ENCODE measurements at places on chromosomes 16 and 17.

GRCh38 chr17:76337413-76337777, 16.3 kb downstream of the PRPSAP1 start:
- no peak for DNase-seq

GRCh38 chr17:7329374-7329996, 350 bp upstream of the NEURL4 start:
- peak; percentile 99 for DNase-seq

- DNase-seq: no peak
Measured at GRCh38 chr17:70882504-70882903, 713.2 kb downstream of the KCNJ2 start.

DNA sequence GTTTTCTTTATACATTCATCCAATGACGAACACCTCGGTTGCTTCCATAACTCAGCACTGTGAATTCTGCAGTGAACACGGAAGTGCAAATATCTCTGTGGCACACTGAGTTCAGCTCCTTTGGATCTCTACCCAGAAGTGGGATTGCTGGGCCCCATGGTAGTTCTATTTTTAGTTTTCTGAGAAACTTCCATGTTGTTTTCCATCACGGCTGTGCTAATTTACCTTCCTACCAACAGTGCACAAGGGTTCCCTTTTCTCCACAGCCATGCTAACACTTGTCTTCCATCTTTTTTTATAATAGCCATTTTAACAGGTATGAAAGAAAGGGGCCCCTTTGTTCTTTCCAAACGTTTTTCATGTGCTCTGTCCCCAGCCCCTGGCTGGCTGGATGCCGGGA, 30.2 kb upstream of the CBLN1 start:
- DNase-seq: no peak

GRCh38 chr16:78176435-78176834, 77.0 kb downstream of the WWOX start:
- DNase-seq: no peak

- no peak for DNase-seq
Measured at GRCh38 chr16:66895999-66896398, 15.7 kb downstream of the PDP2 start.

- no peak for DNase-seq
Measured at GRCh38 chr17:300881-301280, 51.7 kb downstream of the RPH3AL start.

GRCh38 chr17:4849011-4849536, 15.9 kb downstream of the MINK1 start:
- DNase-seq: no peak

DNA sequence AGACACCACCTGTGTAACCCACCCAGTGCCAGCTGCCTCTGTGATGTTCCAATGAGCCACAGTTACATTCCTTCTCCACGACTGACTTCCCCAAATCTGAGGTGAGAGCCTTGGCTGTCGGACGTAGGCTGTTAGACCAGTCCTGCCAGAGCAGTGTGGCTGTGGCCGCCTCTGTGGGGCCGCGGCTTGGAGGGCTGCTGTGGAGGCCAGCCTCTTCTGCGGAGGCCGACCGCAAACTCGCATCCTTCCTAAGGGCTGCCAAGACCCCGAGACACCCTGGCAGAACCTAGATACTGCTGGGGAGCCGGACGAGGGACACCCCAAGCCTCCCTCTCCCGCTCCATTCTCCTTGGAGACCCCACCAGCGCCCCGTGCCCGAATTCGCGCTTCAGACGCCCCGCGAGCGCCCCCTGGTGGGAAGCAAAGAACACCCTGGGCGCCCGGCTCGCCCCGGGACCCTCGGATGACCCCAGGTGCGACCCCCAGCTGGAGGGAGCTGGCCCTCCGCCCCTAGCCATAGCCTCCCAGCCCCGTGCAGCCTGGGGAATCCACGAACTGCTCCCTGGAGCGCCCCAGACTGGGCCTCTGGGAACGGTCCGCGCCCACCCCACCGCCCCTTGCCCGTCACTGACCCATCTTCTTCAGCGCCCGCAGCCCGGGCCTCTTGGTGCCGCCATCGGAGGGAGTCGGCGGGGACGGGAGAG, 547 bp downstream of the PLCD3 start:
- no peak for DNase-seq

DNA sequence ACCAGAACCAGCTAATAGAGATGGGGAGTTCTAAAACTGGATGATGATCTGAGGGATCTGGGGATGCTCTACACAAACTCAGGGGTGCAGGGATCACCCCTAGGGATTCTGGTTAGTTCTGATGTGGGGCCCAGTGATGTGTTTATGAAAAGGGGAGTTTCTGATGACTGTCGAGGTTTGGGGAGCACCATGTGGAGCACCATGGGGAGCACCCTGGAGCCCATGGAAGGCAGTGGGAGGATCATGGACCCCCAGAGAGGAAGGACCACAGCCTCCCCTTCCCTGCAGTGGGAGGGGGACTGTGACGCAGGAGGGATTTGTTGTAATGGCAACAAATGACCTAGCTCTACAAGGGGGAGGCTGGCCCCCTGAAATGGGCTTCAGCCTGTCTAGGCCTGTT, 18.4 kb downstream of the PIMREG start:
- no peak for DNase-seq

GRCh38 chr16:67926181-67926750, 5.4 kb downstream of the CTRL start:
- DNase-seq: no peak

DNA sequence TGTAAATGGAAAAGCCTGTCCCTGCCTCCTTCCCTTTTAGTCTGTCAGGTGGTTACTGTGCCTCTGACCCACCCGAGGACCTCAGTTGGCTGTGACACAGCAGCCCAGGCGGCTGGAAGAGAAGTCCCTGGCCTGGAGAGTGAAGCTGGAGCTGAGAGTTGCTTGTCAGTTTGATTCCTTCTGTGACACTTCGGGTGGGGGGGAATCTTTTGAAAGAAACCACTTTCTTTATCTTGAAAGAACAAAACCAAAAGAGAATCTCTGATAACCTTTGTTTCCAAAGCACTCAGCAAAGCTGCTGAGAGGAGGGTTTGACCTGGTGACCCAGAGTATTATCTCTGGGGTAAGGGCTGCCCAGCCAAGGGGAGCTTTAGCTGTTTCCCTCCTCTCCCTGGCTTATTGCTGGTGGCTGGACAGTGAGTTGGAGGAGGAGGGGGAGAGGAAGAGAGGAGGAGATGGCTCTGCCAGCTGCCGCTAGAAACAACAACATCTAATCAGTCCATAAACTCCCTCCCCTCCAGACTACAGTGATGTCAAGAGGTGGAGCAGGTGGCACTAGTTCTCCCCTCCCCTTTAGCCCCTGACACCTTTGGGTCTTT, 34.0 kb downstream of the YPEL2 start:
- DNase-seq: no peak

DNA sequence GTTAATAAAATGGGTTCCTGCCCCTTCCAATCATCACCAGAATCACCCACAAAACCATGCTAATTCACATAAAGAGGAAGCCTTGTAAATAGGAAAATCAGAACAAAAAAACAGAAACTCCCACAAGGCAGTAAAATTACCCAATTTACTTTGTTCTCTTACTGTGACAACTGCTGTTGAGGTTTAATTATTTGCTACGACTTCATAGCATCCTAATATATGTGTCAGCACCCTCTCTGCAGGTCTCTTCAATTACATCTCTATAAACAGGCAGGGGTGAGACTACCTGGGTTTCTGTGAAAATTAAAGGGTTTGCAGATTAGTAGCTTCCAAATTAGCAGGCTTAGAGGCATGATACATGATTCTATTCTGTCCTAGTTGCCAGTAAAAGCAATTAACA, 2.7 kb downstream of the WDR59 start:
- no peak for DNase-seq

DNA sequence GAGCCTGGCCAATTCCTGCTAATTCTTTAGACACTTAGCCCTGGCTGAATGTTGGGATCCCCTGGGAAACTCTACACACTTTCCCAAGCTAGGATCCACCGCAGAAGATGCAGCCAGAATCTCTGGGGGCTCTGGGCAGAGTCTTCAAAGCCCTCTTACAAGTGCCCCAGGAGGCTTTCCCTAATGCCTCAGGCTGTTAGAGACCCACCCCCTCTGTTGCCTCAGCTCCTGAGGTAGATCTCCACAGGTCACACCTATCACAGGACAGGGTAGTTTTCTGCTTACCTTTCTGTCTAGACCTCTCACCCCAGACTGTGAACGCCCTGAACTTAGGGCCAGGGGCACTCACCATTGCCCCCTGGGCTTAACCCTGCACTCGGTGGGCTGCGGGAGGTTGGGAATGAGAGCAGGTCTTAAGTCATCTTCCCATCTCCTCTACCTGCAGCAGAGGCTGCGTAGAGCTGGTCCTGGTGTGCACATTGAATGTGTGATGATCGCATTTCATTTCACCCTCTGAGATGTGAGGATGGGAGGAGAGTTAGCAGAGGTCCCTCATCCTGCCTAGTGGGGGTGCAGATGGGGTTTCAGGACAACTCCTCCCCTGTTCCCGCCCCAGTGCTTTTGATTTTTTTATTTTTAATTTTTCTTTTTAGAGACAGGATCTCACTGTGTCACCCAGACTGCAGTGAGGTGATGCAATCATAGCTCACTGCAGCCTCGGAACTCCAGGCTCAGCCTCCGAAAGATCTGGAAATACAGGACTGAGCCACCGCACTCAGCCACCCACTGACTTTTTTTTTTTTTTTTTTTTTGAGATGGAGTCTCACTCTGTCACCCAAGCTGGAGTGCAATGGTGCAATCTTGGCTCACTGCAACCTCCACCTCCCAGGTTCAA, 89.0 kb upstream of the LHX1 start:
- DNase-seq: no peak

DNA sequence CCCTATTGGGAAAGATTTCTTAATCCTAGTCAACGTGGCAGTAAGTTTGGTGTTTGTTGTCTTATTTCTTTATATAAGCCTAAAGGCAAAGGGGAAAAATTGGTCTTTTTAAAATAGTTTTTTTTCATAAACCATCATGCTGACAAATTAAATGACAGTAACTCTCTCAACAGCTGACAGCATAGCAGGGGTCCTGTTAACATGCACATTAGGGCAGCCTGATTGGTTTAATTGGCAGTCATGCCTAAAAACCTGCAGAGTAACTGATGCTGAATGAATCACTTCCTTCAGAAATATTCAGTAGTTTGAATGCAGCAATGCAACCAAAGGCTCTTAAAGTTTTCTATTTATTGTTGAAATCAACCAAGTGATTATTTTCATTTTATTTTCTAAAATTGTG, 85.4 kb downstream of the ITFG1 start:
- no peak for DNase-seq

GRCh38 chr16:88289561-88289960, 93.2 kb upstream of the ZNF469 start:
- no peak for DNase-seq

DNA sequence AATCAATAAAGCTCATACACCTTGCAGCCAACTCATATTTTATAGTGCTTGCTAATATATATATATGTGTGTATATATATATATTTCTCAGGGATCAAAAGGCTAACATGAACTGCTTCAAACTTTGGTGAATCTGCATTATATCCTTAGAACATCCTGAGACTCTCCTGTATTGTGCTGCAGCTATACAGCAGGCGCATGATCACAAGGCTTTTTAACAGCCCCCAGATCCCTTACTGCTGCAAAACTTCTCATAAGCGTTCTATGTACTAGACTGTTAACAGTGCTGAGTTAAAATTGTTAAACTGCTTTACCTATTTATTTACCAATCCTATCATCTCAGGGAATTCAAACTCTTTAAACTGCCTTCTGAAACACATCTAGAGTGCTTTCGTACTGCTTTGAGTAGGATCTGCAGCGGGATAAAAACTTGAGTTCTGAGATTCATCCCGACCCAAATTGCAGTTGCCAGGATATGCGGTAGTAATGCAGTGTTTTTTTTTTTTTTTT, 1.3 kb downstream of the GPATCH8 start:
- DNase-seq: no peak

GRCh38 chr16:20880867-20881502, 19.2 kb downstream of the DCUN1D3 start:
- DNase-seq: no peak

DNA sequence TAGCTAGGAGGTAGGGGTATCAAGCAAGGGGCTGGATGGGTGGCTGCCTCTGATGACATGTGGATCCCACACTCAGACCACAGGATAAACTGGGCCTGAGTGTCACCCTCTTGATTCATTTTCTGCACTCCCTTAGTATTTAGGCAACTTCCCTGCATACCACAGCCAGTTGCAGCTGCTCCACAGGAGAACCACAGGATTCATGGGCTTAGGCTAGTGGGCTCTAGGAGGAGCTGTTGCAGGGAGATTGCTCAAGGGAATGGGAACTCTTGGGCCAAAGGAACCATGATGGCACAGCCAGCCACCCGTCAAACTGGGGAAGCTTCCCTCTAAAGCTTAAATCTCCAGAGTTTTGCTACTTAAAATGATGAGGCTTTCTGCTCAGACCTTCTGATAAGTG, 269.7 kb upstream of the ASIC2 start:
- DNase-seq: no peak

DNA sequence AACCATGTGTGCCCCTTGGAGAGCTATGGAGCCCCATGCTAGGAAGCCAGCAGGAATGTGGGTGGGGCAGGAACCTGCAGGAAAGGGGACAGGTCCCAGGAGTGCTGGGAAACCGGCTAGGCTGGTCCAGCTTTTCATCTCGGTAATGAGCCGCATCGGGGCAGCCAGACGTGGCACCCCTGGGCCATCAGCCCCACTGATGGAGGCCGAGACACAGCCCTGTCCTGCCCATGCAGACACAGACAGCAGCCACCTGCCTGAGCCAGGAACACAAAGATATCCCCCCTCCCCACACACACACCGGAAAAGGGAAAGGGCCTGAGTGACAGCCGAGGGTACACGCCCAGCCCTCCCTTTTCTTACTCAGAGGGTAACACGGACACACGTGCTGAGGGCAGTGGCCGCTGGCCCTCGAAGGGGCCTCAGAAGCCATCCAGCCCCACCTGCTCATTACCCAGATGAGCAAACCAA, 18.1 kb downstream of the PPL start:
- no peak for DNase-seq

GRCh38 chr16:50567651-50568050, 19.5 kb downstream of the NKD1 start:
- DNase-seq: no peak

DNA sequence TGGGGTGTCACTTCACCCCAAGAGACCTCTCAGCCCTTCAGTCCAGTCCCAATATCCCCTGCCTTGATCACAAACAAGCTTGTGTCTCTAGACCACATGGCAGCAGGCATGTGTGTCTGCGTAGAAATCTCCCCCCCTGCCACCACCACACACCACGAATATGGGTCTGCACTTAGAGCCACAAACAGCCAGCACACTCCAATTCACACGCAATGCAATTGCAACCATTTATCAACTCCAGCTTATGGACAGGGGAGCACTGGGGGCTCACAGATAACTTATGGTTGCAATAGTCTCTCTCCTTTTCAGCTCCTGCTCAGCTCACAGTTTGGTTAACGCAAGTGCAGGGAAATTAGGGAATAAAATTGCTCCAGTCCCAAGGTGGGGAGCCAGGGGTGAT, 2.6 kb downstream of the HOXB9 start:
- DNase-seq: no peak

GRCh38 chr17:46008591-46008990, 9.5 kb downstream of the STH start:
- DNase-seq: no peak

DNA sequence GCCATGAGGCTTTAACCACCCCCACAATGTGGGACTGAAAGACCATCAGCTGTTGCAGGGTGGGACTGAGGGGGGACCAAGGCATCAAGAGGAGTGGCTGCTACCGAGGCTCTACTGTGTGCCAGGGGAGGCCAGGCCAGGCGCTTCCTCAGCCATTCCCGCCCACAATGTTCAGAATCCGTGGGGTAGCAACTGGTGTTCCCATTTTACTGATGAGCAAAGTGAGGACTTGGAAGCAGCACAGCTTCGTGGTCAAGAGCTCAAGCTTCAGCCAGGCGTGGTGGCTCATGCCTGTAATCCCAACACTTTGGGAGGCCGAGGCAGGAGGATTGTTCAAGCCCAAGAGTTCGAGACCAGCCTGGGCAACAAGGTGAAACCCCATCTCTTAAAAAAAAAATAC, 65.9 kb downstream of the SCNN1B start:
- DNase-seq: no peak

All from Jurkat, Clone E6-1 (cell line).